ENCODE measurements at places on chromosomes 2 and 18.

GRCh38 chr2:12076810-12077209 lies 330.4 kb downstream of the LPIN1 start:
- H3K4me1 ChIP-seq = no peaks in the 10 kb centered on the region
- no peaks in the 10 kb centered on the region for H3K36me3 ChIP-seq
- no peak overlapping the region for H3K27ac ChIP-seq
- H3K27me3 ChIP-seq = no peaks in the 10 kb centered on the region
- H3K4me3 ChIP-seq = no peak overlapping the region
- no peak for DNase-seq

- no peak overlapping the region for H3K4me3 ChIP-seq
- H3K36me3 ChIP-seq = no peaks in the 10 kb centered on the region
- H3K27ac ChIP-seq = no peak overlapping the region
- H3K27me3 ChIP-seq = no peaks in the 10 kb centered on the region
- H3K4me1 ChIP-seq = no peaks in the 10 kb centered on the region
These were observed 80.0 kb downstream of the TWIST2 start for GRCh38 chr2:238927746-238928519.

- H3K27ac ChIP-seq = no peak overlapping the region
- no peaks in the 10 kb centered on the region for H3K4me1 ChIP-seq
- no peaks in the 10 kb centered on the region for H3K27me3 ChIP-seq
- H3K4me3 ChIP-seq = no peak overlapping the region
These were observed 306.5 kb upstream of the TNP1 start for GRCh38 chr2:217166241-217166850.

DNA sequence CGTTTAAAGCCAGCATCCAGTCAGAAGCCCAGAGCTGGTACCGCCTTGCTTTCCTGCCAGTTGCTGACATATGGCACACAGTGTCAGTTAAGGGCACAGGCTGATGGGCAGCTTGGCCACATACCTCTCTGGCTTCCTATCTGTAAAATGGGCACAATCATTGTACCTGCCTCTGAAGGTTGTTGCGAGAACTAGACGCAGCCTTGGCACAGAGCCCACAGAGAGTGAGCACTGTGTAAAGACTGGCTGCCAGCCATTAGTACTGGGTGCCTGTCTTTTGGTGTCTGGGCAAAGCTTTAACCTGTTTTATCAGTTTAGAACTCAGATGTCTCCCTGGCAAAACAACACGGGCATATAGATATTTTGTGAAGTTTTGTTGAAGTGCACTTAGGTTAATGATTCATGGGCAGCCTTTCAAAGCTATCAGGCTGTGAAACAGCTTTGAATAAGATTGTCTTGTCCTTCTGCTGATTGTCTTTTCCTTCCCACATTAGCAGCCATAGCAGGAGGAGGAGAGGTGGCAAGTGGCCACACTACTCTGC lies 269.5 kb downstream of the NEDD4L start:
- no peak for DNase-seq
- H3K27me3 ChIP-seq = no peaks in the 10 kb centered on the region
- H3K27ac ChIP-seq = peak overlapping the region; percentile 44
- no peak overlapping the region for H3K4me3 ChIP-seq

DNA sequence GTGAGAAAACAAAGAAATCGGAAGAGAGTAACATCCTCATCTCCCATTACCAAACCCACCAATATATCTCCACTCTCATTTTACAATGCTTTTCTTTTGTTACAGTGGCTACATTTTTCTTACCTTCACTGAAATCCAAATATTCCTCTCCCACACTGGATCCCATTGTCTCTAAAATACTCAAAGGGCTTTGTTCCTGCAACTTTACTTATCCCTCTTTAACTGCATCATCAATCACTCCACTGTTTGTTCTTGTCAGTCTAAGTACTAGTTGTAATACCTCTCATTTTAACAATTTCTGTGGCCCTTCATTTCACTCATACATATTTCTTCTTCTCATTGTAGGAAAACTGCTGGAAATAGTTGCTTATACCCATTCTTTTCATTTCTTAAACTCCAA lies 464.2 kb upstream of the PIK3C3 start:
- H3K36me3 ChIP-seq = no peaks in the 10 kb centered on the region
- no peak overlapping the region for H3K27ac ChIP-seq
- no peak overlapping the region for H3K4me3 ChIP-seq

GRCh38 chr18:64372850-64373249 lies 224.0 kb upstream of the LINC00305 start:
- no peaks in the 10 kb centered on the region for H3K36me3 ChIP-seq
- H3K27me3 ChIP-seq = no peaks in the 10 kb centered on the region
- H3K4me1 ChIP-seq = no peaks in the 10 kb centered on the region
- H3K4me3 ChIP-seq = no peak overlapping the region

GRCh38 chr2:37780387-37780676 lies 108.9 kb upstream of the CDC42EP3 start:
- H3K4me1 ChIP-seq = no peaks in the 10 kb centered on the region
- no peak for DNase-seq
- no peaks in the 10 kb centered on the region for H3K36me3 ChIP-seq
- H3K27ac ChIP-seq = no peak overlapping the region
- H3K27me3 ChIP-seq = no peaks in the 10 kb centered on the region

DNA sequence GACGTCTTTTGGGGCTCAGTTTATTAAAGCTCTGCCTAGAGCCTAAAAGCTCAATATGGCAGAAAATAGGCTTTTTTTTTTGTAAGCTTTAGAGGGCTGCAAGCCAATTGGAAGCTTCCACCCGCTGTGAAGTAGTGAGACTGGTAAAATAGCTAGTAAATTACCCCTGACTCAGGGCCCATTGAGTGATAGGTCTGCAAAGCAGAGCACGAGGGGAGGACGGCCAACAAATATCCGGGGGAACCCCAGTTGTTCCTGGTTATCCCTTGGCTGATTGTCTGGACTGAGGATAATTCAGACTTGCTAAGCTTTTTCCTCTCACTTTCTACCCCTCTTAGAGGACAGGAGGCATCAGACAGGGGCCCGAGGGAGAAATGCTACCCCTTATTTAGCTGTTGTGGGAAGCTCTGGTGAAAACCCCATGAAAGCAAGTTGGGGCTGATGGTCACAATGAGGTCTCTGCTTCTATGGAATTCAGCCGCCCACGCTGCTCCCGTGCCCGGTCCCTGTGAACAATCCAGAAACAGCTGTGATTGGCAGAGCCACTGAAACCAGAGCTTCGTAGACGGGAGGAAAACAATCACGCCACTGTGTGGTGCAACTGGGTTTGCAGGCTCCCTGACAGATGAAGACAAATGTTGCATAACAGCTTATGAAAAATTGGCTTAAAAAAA lies 141.9 kb upstream of the LGALSL start:
- peak overlapping the region; percentile 85 for H3K27ac ChIP-seq
- H3K27me3 ChIP-seq = no peaks in the 10 kb centered on the region
- no peak overlapping the region for H3K4me3 ChIP-seq
- no peaks in the 10 kb centered on the region for H3K36me3 ChIP-seq
- peak; percentile 81 for DNase-seq

- H3K27me3 ChIP-seq = no peaks in the 10 kb centered on the region
- no peaks in the 10 kb centered on the region for H3K4me1 ChIP-seq
- no peak overlapping the region for H3K27ac ChIP-seq
- H3K36me3 ChIP-seq = no peaks in the 10 kb centered on the region
- H3K4me3 ChIP-seq = no peak overlapping the region
- no peak for DNase-seq
These were observed 93.6 kb downstream of the FTCDNL1 start for GRCh38 chr2:199757233-199757870.

- no peaks in the 10 kb centered on the region for H3K27me3 ChIP-seq
- H3K4me1 ChIP-seq = no peaks in the 10 kb centered on the region
- H3K4me3 ChIP-seq = no peak overlapping the region
- no peaks in the 10 kb centered on the region for H3K36me3 ChIP-seq
These were observed 359.3 kb downstream of the CMPK2 start for GRCh38 chr2:6506361-6506794.

DNA sequence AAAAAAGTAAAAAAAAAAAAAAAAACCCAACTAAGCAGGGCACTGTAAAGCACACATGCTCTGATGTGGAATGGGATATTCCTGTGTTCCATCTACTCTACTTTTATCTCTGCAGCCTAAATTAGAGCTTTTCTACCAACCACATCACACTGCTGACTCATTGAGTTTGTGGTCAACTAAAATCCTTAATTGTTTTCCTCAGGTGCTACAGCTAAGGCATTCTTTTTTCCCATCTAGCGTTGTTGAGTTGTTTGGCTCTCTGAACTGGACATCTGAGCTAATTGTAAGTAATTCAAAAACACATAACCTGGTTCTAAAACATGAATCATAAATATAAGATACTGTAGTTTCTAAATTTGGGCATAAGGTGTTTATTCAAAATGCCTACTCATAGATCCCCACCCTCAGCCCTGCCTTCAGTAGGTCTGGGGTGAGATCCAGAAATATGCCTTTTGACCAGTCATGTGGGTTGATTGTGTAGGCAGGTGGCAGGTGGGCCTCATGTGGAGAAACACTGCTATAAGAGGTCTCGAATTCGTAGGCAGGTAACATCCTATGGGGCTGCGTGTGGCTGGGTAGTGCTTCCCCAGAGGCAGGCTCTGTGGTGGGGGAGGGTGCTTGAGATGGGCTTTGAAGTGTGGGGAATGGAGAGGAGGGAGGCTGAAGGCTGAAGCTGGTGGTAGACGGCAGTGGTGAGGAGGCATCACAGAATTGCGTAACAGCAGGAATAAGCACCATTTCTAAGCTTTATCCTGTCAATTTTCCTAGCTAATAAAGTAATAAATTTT lies 27.2 kb downstream of the ANKRD29 start:
- H3K27ac ChIP-seq = no peak overlapping the region
- no peaks in the 10 kb centered on the region for H3K27me3 ChIP-seq
- H3K4me1 ChIP-seq = no peaks in the 10 kb centered on the region

DNA sequence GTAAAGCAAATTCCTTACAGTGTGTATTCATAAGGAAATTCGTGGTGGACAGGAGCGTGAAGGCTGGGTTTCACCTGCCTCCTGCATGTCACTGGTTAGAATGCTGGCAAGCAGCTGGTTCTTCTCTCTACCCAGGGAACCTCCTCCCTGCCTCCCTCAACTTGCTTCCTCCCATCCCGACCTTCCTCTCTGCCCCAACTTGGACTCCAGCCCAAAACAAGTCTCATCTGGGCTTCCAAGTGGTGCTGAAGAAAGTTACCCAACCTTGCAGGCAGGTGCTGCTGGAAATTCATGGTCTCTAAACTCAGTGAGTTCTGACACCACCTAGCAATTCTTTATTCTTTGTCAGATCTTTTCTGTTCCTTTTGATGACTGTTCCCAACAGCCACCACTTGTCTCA lies 184.5 kb downstream of the BCL2 start:
- DNase-seq = no peak
- no peaks in the 10 kb centered on the region for H3K27me3 ChIP-seq
- no peak overlapping the region for H3K4me3 ChIP-seq

- no peak for DNase-seq
- no peak overlapping the region for H3K27ac ChIP-seq
- H3K27me3 ChIP-seq = no peaks in the 10 kb centered on the region
- H3K4me1 ChIP-seq = no peaks in the 10 kb centered on the region
- no peaks in the 10 kb centered on the region for H3K36me3 ChIP-seq
These were observed 37.9 kb upstream of the NARS1 start for GRCh38 chr18:57659460-57660102.

- no peak overlapping the region for H3K4me3 ChIP-seq
- H3K36me3 ChIP-seq = no peaks in the 10 kb centered on the region
- no peaks in the 10 kb centered on the region for H3K27me3 ChIP-seq
- DNase-seq = no peak
- no peaks in the 10 kb centered on the region for H3K4me1 ChIP-seq
These were observed 143.4 kb downstream of the UBE2E3 start for GRCh38 chr2:181123798-181124231.

DNA sequence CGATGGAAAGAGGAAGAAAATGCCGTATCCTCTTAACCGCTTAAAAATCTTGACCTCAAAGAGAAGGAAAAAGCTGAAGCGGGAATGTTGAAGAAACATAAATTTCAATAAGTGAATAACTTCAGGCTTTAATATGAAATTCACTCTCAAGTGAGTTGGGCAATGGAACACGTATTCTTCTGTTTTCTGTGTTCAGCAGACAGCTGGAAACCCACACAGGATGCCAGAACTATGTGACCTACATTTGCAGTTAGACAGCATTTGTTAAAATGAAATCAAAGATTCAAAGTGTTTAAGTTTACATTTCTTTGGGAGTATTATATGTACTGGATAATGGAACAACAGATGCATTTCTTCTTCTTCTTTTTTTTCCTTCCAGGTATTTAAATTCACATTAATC lies 80.5 kb upstream of the SPATS2L start:
- no peak overlapping the region for H3K27ac ChIP-seq
- no peak overlapping the region for H3K4me3 ChIP-seq
- no peaks in the 10 kb centered on the region for H3K27me3 ChIP-seq
- H3K36me3 ChIP-seq = no peaks in the 10 kb centered on the region
- no peak for DNase-seq
- H3K4me1 ChIP-seq = no peaks in the 10 kb centered on the region

- no peaks in the 10 kb centered on the region for H3K27me3 ChIP-seq
- no peaks in the 10 kb centered on the region for H3K36me3 ChIP-seq
- DNase-seq = no peak
- H3K4me1 ChIP-seq = no peaks in the 10 kb centered on the region
- peak overlapping the region; percentile 62 for H3K4me3 ChIP-seq
- H3K27ac ChIP-seq = peak overlapping the region; percentile 85
These were observed 2.0 kb downstream of the ITGA6 start for GRCh38 chr2:172429301-172429968.

DNA sequence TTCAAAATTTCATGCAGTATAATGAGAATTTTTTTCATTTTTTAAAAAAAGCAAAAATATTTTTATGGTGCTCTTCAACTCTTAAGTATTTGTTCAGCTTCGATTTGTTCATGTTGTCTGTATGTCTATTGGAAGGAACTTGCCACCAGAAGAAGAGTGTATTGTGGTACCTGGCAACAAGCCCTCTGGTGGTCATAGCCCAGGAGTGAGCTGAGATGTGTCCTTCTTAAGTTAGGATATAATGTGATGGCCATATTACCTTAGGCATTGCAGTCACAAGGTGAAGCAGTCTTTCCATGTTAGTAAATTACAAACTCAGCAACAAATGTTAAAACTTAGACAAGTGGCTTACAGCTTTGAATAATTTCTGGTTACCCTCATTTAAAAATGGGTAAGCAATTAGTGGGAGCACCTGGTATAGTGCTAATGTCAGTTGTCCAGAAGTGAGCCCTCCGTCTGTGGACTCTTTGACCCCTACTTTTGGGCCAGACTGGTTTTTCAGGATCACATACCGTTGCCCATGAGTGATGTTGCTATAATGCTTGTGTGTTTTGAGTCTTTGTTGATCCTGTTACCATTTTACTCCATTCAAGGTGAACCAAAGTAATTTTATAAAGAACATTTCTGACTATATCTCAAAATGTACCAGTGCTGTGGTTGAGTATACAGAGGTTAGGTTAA lies 57.4 kb downstream of the MYO1B start:
- peaks cover 4% of the 10 kb centered on the region for H3K4me1 ChIP-seq
- H3K27me3 ChIP-seq = no peaks in the 10 kb centered on the region
- DNase-seq = no peak
- H3K4me3 ChIP-seq = no peak overlapping the region
- H3K27ac ChIP-seq = peak overlapping the region; percentile 46

GRCh38 chr2:137893145-137893544 lies 71.1 kb upstream of the HNMT start:
- no peak overlapping the region for H3K27ac ChIP-seq
- H3K4me1 ChIP-seq = no peaks in the 10 kb centered on the region
- DNase-seq = no peak

Measured in breast epithelium (tissue), 4 donors.